Right ventricle myocardium superior (tissue), 1 donor: ENCODE measurements at places on chromosomes 2 and 18. TPM values are rescaled to one million over a fixed set of nuclear protein-coding genes. Genes with fewer than 3 reads are reported as not detected.

The DUSP2 gene
- 1.5 TPM for total RNA-seq

DNA sequence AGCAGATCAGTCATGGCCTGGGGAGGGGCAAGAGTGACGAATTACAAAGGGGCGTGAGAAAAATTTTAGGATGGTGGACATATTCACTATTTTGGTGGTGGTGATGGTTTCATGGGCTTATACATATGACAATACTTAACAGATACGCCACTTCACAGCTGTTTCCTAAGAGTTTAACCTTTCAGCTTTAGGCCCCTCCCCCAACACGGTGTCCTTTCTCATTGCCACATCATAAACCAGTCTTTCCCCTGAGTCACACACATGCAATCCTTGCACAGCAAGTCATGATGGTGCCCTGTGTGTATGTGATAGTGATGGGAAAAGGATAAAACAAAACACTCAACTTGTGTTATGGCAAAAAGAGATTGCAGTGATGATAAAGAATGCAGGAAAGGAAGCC, 47.6 kb upstream of the IL1R1 start:
- DNase-seq = no peak

GRCh38 chr2:61463769-61464475, 7.0 kb downstream of the USP34 start:
- no peak for DNase-seq

The SFTPB gene
- total RNA-seq = 0.46 TPM

DNA sequence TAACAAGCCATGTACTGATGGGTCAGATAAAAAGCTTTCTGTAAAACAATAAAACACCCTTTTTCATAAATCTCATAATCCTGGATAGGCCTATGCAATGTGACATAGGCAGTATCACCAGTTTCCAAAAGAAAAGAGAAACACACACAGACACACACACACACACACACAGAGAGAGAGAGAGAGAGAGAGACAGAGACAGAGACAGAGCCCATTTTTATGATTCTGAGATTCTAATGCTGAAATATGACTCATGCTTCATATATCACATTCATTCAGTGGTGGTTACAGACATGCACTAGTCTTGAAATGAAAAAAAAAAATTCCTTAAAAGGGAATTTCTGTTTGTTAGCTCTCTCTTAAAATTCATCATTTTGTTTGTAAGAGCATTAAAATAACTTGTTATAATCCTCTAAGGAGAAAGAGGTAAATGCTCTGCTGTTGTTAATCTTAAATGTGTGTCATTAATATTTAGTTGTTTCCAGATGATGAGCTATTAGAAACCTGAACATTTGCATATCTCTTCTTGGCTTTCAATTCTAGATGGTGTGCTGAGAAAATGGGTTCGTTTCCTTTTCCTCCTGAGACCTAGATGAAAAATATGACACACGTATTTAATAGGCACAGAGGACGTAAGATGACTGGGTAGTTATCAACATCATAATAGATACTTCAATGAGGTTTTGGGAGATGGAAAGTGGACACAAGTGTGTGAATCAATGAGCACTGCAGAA, 1598.7 kb upstream of the ACVR2A start:
- DNase-seq = no peak

DNA sequence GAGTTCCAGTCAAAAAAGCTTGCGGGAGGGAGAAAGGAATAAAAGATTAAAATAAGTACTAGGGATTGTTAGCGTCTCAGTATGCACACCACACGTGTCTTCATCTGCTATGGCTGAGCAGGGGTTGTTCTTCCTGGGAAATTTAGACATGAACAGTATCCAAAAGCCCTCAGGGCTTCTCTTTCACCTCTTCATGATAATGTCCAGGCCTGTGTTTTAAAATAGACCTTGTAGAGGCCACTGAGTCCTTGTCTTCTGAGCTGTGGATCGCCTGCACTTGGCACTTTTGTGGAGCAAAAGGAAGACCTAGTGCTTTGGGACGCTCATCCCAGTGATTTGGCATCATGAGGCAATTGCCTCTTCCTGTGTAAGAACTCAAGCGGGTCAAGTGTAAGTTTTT, 52.4 kb downstream of the CFAP221 start:
- no peak for DNase-seq

DNA sequence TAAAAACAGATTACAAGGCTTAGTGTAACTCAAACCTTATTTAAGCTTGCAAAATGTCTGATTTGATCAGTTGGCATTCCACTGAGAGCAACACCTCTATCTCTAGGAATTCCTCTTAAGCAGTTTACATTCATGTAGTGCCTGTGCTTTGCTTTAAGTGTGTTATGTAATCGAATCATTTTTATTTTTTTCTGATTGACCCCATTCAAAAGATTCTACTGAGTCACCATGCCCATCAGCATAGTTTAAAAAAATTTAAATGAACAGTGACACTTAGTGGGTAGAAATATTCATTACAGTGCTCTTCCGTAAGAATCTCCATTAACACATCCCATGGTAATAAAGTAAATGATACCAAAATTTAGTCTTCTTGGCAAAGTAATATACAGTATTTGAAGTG, 67.8 kb upstream of the SLC4A10 start:
- no peak for DNase-seq

DNA sequence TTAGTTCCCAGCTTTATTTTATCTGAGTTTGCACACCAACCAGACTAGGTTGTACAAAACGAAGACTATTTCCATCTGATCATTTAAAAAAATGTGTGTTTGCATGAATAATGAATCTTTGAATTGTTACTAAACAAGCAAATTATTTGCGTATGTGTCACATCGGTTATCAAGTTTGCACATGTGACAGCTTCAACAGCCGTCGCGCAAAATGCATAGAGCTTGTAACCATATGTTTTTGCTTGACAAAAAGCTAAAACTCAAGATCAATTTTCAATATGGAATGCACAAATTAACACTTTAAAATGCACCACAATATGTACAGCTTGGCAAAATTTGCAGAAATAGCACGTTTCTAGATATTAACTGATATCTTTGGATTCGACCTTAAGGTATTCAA, 184.1 kb downstream of the PTGR3 start:
- DNase-seq = no peak

DNA sequence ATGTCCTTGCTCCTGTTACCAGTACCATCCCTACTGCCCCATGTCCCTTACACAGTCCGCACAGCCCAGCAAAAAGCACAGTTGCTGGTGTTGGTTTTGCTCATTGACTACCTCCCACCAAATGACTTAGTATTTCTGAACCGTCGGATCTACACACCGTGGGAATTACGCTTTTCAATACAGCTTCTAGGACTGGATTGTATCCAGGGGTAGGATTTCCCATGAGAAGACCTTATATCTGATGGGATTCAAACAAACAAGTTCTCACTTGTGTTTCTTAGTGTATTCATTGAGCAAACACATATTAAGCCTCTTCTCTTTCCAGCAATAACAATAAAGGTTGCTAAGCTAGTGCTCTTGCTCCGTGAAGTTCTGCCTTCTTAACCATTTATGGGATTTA, 25.8 kb downstream of the TRAPPC12 start:
- no peak for DNase-seq

The CFAP65 gene
- not detected for total RNA-seq

GRCh38 chr2:145344076-145344724, 824.3 kb upstream of the ZEB2 start:
- no peak for DNase-seq

GRCh38 chr18:9354256-9354655, 19.7 kb downstream of the TWSG1 start:
- no peak for DNase-seq

The CCDC93 gene
- 20.9 TPM for total RNA-seq

GRCh38 chr18:44765456-44765855, 84.8 kb downstream of the SETBP1 start:
- no peak for DNase-seq

DNA sequence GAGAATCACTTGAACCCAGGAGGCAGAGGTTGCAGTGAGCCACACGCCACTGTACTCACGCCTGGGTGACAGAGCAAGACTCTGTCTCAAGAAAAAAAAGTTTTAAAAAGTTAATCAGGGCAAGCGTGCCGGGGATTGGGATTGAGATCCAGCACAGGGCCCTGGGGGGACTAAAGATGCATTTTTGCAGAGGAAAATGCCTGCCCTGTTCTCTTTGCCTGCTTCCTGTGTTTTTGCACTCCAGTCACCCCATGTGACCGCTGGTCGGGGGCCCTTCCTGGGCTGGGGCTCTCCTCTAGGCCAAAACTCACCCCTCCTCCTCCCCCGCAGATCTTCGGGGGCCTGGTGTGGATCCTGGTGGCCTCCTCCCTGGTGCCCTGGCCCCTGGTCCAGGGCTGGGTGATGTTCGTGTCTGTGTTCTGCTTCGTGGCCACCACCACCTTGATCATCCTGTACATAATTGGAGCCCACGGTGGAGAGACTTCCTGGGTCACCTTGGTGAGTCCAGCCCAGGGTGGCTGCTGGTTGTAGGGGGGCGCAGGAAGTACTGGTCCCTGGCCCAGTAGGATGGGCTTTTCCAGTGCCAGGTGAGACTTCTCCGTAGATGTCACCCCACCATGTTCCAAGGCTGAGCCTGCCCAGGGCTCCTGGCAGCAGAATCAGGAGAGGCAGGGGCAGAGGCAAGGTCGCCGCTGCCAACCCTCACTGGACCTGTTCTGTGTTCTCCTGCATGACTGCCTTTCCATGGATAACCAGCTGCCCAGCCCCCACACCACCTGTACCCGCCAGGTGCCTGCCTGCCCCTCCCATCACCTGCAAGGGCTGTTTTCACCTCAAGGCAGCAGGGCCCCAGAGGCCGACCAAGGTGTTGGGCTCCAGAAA, 22.4 kb downstream of the MAL start:
- DNase-seq = no peak

The CRYGC gene
- total RNA-seq = not detected

The ASPRV1 gene
- 0.78 TPM for total RNA-seq

DNA sequence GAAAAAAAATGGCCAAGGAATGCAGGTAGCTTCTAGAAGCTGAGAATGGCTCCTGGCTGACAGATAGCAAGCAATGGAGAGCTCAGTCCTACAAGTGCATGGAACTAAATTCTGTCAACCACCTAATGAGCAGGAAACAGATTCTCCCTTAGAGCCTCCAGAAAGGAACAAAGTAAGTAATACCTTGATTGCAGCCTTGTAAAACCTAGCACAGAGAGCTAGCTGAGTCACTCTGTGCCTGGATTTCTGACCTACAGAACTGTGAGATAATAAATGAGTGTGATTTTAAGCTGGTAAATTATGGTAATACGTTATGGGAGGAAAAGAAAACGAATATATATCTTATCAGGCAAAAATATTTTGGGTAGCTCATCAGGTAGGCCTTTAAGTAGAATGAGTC, 7.4 kb upstream of the LNPK start:
- DNase-seq = no peak

DNA sequence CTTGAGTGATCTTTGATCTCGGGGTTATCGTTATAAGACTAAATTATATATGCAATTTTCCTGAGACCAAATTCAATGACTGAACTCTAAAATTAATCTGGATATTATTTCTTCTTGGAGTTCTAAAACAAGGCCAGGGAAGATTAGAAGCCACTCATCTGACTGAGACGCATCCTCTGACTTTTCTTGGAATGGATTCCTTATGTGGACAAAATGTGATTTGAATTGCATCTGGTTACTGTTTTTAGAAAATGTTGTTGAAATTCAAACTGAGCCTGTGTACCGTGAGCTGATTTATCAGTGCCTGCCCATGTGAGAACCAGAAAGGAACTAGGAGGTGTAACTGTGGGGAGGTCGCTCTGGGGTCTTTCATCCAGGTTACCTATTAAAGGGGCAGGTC, 330.8 kb downstream of the OSR1 start:
- DNase-seq = no peak

The HOXD4 gene
- total RNA-seq = not detected

The GALNT3 gene
- total RNA-seq = 0.19 TPM

DNA sequence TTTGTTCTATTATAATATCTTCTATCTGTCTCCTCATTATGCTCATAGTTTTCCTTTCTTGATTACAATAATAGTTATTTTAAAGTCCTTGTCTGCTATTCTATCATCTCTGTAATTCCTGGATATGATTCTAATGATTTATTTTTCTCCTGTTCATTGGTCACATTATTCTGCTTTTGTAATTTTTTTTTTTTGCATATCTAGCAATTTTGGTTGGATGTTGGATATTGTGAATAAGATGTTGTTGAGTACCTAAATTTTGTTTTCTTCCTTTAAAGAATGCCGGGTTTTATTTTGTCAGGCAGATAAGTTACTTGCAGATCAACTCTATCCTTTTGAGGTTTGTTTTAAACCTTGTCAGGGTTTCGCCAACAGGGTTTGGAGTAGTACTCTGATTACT, 25.2 kb downstream of the KATNAL2 start:
- no peak for DNase-seq

DNA sequence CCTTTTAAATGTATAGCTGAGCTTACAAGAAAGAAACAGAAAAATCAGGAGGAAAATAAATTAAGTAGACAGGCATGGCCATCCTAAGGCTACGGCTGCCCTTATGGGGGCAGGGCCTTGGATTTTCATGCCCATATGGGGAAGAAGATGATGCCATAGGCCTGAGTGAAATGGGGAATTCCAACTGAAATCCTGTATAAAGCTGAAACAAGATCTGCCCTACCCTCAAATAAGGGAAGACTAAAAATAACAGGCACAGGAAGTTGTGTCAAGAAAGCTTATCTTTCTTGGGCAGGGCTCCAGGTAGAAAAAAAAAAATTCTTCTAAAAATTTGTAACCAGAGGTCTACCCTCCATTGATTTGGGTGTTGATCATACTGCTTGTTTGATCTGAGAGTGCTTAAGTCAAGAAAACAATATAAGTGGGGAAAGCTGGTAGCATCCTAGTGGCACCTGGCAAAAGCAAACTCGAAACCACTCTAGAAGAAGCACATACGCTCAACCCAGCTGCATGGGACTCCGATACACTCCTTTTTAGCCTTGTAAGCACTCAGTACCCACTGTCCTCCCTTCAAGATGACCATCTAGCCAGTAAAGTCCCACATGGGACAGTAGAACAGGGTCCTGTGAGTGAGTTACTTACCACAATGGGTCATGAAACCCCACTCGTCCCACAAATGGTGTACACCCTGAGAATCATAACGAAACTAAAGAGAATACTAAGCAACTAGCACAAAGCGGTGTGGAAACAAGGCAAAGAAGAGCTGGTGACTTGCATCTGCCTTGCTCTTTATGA, 22.3 kb downstream of the DNAH7 start:
- no peak for DNase-seq

The ANKRD30BL gene
- not detected for total RNA-seq
